ENCODE measurements at places on chromosomes 11 and 22. TPM values are rescaled to one million over a fixed set of nuclear protein-coding genes. Genes with fewer than 3 reads are reported as not detected.

GRCh38 chr11:116170526-116171120 lies 602.2 kb downstream of the BUD13 start:
- no peaks in the 10 kb centered on the region for H3K4me1 ChIP-seq
- no peaks in the 10 kb centered on the region for H3K36me3 ChIP-seq
- no peaks in the 10 kb centered on the region for H3K27me3 ChIP-seq
- DNase-seq, result peak; percentile 53

- no peak overlapping the region for H3K27ac ChIP-seq
- H3K27me3 ChIP-seq, result no peaks in the 10 kb centered on the region
- no peak for DNase-seq
These were observed 24.1 kb upstream of the RASL10A start for GRCh38 chr22:29339381-29340235.

DNA sequence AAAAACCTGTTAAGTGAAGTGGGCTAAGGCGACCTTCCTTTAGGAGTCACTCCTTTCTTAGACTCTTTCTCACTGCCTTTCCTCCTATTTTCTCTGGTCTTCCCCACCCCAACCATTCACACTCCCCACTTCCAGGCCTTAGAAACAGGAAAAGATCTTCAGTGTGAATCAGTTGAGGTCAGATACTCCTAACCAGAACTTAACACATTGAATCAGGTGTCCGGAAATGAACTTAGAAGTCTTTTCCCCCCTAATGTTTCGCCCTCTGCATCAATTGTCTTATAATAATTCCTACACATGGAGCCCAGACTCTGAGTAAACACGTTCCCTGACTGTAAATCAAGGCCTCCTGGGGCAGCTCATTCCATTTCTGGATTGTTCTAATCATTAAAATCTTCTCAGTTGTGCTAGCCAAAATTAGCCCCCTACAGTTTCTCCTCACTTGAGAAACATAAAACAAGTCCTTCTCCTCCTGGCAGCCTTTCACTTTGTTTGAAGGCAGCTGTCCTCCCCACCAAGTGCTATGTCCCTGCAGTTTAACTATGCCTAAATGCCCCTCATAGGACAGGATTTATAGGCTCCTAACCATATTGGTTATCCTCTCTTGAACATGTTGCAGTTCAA lies 32.7 kb upstream of the USP47 start:
- no peak overlapping the region for H3K4me3 ChIP-seq
- no peaks in the 10 kb centered on the region for H3K27me3 ChIP-seq
- no peak for DNase-seq
- H3K27ac ChIP-seq, result no peak overlapping the region

DNA sequence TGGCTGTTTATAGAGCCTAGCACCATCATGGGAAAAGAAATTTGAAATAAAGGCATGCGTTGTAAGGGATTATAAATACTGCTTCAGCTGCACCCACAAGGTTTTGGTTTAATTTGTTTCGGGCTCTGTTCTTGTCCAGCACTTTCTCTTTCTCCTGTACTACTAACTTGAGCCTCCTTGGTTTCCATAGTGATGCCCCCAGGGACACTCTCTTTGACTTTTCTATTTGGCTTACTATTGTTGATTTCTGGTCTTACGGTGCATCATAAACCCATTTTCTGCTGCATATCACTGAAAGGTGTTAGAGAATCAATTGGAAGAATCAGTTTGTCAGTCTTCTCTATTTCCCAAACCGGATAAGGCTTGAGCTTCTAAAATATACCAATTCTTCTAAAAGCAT lies 1674.3 kb upstream of the RAG2 start:
- no peak for DNase-seq
- no peak overlapping the region for H3K27ac ChIP-seq
- H3K36me3 ChIP-seq, result no peaks in the 10 kb centered on the region
- H3K4me1 ChIP-seq, result no peaks in the 10 kb centered on the region
- no peak overlapping the region for H3K4me3 ChIP-seq
- no peaks in the 10 kb centered on the region for H3K27me3 ChIP-seq

DNA sequence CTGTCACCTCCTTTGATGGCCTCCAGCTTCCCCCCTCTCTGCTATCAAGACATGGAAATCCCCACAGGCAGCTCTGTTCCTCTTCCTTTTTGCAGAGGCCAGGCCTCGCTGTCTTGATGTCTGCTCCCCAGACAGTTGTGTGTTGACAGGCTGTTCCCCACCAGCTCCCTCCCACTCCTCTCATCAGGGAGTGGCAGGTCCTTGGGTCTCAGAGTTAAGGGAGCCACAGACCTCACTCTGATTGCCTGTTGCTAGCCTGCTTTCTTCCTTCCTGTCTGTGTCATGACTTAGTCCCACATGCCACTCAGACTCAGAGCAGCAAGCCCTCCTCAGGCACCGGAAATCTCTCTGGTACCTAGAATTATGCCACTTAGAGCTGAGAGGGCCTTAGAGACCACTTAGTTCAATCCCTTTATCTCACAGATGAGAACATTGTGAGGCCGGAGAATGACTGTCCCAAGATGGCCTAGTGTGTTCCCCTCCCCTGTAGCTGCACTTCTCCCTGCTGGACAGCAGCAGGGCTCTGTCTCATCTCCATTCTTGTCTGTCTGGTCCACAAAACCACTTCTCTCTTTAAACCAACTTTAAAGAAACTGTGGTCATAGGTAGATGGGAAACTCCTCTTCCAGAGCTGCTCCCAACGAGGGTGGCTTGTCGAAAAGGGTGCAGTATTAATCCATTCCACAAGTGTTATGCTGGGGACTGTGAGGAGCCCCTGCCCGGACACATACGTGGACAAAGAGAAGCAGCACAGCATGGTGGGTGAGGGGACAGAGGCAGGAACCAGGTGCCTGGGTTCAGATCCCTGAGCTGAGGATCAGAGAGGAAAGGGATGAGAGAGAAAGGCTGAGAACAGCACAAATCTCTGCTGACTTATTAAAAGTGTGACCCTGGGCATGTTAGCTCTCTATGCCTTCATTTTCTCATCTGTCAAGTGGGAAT lies 4.2 kb downstream of the AMPD3 start:
- no peaks in the 10 kb centered on the region for H3K36me3 ChIP-seq
- H3K4me1 ChIP-seq, result peaks cover 16% of the 10 kb centered on the region
- no peaks in the 10 kb centered on the region for H3K27me3 ChIP-seq
- H3K4me3 ChIP-seq, result no peak overlapping the region
- no peak overlapping the region for H3K27ac ChIP-seq
- no peak for DNase-seq

DNA sequence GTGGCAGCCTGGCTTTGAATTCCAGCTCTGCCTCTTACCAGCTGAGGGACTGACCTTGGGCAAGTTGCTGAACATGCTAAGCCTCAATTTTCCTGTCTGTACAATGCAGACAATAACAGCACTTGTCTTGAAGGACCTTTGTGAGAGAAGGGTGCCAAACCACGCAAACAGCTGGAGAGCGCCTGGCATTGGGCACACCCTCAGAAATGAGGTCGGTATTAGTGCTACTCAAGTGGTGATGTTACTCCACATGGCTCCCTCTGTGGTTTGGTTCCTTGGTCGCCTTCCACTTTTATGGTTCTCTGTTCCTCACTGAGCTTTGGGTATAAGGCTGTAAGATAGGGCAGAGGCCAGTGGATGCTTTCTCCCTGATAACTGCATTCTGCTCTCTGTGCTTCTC lies 8.2 kb downstream of the UBASH3B start:
- no peaks in the 10 kb centered on the region for H3K36me3 ChIP-seq
- no peak for DNase-seq
- H3K4me3 ChIP-seq, result no peak overlapping the region
- H3K27me3 ChIP-seq, result no peaks in the 10 kb centered on the region
- H3K27ac ChIP-seq, result no peak overlapping the region
- H3K4me1 ChIP-seq, result no peaks in the 10 kb centered on the region

YPEL1 gene
- total RNA-seq, result 7.6 TPM

C1QTNF5 gene
- total RNA-seq, result 2.2 TPM

GRCh38 chr11:132839236-132839945 lies 692.9 kb downstream of the OPCML start:
- no peak overlapping the region for H3K4me3 ChIP-seq
- peaks cover 3% of the 10 kb centered on the region for H3K4me1 ChIP-seq
- H3K36me3 ChIP-seq, result no peaks in the 10 kb centered on the region
- no peaks in the 10 kb centered on the region for H3K27me3 ChIP-seq

TUBA8 gene
- total RNA-seq, result 1.0 TPM

UCP3 gene
- 1.3 TPM for total RNA-seq

DNA sequence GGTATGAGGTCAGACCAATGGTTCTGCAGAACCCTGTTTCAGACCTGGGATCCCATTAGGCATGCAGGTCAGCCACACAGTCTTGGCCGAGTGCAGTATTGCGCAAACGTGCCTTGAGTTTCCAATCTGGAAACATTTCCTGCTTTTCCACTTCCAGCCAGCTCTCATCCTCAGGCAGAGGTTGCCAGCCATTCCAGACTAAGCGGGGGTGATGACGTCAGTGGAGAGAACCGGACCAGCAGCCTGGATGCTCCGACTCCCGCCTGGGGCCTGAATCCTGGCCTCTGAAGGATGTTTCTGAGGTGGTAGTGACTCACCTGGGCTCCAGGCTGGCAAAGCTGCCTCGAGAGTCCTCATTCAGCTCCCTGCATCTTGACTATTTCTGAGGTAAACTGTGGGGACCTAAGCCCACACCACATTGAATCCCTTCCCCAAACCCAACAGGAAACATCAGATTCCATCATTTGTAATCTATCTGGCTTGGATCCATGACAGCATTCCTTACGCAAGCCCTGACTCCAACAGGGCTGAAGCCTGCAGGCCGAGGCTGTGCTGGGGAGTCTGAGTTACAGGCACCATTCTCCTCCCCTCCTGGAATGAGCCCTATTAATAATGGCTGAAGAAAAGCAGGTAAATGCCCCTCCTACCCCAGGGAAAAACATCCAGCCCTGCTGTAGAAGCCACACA lies 83.0 kb downstream of the ABTB2 start:
- DNase-seq, result no peak
- H3K4me3 ChIP-seq, result no peak overlapping the region
- no peaks in the 10 kb centered on the region for H3K4me1 ChIP-seq
- H3K27me3 ChIP-seq, result no peaks in the 10 kb centered on the region
- no peaks in the 10 kb centered on the region for H3K36me3 ChIP-seq
- no peak overlapping the region for H3K27ac ChIP-seq
